ENCODE measurements at places on chromosomes 7 and 10.
A peak's percentile ranks its signal among the peaks of the same experiment; 100 is the strongest.

DNA sequence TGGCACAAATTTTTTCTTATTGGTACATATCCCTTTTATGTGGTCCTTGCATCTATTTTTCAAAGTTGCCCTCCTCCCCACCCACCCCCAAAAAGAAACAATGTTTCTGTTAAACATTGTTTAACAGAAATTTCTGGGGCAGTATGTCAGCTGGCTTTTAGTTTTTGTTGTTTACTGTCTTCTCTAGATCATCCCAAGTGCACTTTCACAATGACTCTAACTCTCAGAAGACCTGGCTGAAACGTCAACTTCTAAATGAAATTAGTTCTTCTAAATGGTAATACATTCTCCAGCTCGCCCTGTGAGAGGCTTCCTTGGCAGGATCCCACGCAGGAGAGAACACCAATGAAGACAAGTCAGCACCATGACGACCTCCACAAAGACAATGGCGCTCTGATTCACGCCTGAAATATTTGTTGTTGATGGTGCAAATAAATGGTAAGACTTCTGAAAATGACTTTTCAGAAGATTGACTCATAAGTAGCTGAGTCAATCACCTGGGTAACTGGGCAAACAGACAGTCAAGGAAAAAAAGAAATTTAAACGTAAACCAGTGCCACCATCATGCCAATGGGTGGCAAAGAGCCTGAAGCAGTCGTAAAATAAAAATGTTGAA lies 293.7 kb downstream of the FZD1 start:
- DNase-seq, result no peak

DNA sequence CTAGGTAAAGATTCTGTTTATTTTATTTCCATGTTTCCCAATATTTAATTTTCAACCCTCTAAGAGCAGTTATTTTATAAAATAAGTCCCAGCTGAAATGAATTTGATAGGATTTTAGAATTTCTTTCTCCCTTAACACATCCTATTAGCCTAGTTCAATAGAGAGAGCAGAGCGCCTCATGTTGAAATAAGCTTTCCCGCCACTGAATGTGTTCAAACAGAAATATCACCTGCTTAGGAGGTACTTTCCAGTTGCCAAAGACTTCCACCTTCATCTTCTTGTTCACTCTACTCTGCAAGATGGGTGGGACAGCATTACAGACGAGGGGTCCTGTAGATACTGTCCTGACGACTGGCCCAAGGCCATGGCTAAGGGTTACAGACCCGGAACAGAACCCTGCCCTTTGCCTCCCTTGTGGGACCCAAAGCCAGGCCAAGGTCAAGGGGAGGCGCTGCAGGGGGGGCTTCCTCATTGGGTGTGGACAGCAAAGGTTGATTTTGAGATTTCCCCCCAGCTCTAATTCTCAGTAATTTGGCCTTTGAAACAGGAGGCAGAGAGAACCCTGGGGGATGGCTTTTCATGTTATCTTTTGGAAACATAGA lies 62.0 kb downstream of the PARP12 start:
- no peak for DNase-seq

- peak; percentile 28 for DNase-seq
Observed at GRCh38 chr7:28180364-28181147, at the start of gene JAZF1. TSS of gene JAZF1 (minus strand) at chr7:28180795.

- no peak for DNase-seq
Observed at GRCh38 chr10:52668024-52668423, 104.6 kb downstream of the MBL2 start.

DNA sequence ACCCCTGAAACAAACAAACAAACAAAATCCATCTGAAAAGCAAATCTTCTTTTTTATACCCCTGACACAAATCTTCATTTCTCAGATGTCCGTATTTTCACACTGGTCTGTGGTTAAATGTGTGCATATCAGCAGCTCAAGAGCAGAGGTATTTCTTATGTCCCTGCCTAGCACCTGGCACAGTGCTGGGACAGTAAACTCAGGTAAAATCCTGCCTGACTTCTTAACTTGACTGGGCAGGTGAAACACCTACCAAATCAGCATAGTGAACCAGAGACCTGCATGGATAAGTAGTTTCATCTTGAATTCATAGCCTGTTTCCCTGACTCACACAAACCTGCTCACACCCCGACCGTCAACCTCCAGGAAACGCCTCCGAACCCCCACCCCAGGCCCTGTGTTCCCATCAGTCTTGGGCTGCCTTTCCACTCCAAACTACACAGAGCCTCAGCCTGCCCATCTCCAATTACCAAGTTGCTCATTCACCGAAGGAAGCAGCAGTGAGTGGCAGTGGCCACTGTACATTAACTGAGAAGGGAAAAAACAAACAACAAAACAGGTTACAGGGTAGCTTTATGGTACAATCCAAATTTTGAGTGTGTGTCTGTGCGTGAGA lies 109.9 kb downstream of the HECTD2 start:
- DNase-seq, result no peak

GRCh38 chr7:157829491-157829890 lies 492.7 kb downstream of the DNAJB6 start:
- DNase-seq, result no peak
